CD4-positive, alpha-beta T cell treated with Interferon alpha-2 for 1 hour (primary cell): ENCODE measurements at places on chromosomes 6 and 20.

GRCh38 chr20:17768271-17768670 is 68.5 kb downstream of the BANF2 start:
- DNase-seq, result no peak

DNA sequence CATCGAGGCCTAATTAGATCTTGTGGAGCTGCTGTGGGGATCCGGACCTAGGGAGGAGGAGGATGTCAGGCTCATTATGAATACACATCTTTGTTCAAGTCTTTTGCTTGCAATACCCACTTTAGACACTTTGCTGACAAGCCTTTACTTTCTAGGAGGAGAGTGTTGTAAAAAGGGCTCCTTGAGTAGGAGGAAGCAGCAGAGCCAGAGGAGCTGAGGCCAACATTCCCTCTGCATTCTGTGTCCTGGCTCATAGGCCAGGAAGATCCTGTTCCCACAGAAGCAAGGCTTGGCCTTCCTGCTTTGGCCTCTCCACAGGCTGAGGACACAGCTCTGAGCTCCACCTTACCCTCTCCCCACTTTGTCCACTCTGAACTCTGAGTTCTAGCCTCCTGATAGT is 67.1 kb downstream of the TPD52L1 start:
- DNase-seq, result no peak

DNA sequence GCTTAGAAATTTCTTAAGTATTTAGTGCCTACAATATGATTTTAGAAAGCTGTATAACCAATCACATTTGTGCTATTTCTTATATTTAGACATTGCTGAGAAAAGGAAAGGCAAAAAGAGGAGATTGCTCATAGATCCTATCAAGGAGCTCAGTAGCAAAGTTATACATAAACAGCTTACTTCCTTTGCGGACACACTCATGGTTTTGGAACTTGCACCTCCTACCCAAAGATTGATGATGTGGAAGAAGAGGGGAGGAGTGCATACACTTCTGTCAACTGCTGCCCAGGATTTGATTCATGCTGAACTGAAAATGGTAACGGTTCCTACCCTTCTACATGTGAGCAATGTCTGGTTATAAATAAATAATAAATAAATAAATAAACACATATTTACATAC is 16.7 kb downstream of the RAD21L1 start:
- DNase-seq, result no peak

DNA sequence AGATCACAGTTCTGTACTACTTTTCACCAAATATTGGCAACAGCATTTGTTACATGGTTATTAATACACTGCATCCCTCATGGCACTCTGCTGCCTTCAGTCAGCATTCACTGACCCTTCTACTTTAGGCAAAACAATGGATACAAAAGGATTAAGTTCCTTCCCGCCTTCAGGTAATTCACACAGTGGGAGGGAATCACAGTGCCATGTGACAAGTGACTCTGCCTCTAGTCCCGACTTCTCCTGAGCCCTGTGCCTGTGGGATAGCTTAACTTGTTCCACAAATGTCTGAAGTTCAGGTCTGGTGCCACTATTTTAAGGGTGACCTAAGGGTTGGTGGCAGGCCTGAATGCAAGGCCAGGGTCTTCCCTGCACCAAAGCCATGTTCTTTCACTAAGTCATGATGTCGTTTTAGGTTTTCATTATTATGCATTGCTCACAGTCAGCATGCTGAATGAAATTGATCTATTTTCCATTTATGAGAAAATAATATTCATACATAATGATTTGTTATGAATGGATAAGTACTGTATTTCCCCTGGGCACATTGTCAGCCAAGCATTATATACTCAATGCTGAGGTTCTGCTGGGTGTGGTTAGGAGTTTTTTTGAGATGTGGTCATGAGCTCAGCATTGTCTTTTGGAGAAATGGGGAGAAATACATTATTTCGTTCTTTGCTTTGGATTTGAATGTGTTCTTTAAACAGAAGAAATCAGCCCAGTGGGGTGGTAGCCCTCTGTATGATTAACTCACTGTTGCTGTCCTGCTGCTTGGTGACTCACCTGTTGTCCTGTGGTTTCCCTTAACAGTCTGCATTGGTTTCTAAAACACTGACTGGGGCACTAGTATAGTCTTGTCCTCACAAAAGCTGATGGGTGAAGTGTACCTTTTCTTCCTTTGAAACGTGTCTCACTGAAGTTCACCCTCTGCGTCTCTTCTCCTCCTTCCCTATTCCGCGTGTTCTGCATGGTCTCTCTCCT is 66.4 kb downstream of the AFDN start:
- DNase-seq, result no peak

DNA sequence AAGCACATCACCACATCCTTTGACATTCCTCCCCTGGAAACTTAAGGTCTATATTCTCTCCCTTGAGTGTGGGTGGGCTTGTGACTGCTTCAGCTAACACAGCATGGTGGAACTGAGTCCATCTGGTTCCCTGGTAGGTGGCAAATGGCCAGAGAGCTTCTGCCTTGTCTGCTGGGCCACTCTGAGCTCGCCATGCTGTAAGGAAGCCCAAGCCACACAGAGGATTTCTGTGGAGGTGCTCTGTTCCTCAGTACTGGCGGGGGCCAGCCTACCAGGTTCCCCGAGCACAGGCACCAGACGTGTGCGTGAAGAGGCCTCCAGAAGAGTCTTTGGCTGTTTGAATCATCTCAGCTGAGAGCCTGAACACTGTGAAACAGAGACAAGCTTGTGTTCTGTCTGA is 41.6 kb upstream of the PMEPA1 start:
- no peak for DNase-seq

DNA sequence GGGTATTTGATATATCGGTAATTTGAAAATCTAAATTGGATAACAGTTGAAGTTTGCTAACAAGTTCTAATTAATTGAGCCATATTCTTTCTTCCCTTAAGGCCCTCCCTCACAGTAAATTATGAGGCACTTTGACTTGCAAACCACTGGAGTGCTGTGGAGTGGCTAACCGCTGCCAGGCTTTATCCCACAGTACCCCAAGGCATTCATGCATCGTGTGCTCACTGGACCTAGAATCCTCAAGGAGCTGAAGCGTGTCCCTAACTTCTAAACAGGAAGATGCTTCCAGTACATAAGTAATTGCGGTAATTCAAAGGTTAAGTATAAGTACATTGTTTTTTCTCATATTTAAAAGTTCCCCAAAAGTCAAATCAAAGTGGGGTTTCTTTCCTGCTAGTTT is 499.9 kb downstream of the TFAP2A start:
- no peak for DNase-seq

- no peak for DNase-seq
Measured at GRCh38 chr6:15602154-15602553, 60.7 kb downstream of the DTNBP1 start.

GRCh38 chr6:10837009-10837621 is 1.2 kb downstream of the MAK start:
- DNase-seq, result no peak

DNA sequence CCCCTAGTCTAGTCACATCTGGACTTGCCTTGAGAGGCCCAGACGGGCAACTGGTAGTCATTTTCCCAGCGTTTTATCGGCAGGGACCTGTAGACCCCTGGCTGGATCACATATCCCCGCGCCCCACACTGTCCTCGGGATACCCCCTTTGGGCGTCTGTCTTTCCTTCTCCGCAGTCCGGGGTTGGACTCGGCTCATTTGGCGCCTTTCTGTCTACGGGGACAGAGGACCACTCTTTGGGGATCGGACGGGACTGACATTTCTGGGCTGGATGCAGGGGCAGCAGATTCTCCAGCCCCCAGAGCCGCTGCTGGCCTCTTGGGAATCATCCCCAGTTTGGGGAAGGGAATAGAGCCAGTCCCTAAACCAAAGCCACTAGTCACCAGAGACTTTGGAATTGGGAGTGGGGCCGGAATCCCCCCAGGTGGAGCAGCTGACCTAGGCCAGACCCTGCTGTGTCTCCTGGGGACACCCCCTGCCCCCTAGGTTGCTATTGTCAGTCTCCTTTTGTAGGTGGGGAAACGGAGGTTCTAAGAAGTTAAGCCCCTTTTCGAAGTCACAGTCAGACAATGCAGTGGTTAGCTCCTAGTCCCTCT is 734 bp downstream of the FAM110A start:
- DNase-seq, result no peak

DNA sequence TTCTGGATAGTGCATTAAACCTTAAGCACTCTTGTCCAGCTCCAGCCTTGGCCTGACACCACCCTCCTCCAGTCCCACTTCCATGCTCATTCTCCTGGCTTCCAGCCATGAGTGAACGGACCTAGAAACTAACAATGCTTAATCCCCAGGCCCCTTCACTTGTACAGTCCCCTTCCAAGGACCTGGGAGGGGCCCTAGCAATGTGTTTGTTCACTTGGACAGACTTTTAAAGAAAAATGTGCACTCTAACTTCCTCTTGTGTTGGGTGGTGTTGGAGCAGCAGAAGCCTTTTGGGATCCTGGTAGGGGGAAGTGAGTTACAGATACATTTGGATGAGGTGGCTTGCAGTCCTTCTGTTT is 48.9 kb upstream of the CCN6 start:
- DNase-seq, result no peak

DNA sequence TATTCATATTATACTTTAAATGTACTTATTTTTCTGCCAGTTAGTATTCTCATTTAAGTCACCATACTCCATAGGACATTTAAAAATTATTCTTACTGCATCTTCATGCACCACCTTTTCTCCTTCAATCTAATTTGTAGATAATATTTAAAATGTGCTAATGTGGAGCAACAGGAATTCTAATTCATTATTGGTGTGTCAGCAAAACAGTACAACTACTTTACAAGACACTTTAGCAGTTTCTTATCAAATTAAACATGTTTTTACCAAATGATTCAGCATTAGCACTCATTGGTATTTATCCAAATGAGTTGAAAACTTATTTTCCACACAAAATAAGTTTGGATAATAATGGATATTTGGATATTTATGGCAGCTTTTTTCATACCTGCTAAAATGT is 1041.8 kb upstream of the ADGRB3 start:
- no peak for DNase-seq

- no peak for DNase-seq
Measured at GRCh38 chr20:51961964-51962761, 159.8 kb upstream of the SALL4 start.

DNA sequence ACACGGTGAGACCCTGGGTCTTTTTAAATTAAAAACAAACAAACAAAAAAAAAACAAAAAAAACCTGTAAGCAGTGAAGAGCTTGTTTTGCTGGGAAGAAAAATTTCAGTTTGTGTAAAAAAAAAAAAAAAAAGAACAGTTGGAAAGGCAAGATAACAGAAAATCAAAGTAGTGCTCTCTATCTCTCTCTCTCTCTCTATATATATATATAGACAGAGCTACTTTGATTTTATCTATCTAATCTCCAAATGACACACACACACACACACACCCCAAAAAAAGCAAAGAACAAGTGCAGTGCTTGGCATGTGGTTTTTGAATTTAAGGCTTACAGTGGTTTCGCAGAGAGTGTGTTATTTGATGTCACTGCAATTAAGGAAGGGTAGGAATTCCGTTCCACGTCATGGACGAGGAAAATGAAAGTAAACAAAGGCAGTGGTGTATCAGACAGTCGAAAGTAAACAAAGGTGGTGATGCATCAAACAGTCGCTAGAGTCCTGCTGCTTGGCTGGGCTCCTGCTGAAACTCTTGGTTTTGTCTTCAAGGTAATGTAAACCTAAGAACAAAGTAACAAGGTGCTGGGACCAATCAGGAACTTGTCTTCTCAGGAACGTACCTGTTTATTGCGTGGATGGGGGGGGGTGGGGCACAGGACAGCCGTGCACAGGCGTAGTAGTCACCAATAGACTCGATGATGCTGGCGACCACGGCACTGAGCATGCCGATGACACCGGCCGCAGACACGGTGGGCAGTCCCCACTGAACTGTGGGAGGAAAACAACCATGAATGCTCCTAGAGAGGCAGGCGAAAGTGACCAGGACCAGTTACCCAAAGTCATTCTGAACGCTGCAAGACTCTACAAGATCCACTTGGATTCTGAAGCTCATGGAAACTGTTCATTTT is 131.8 kb downstream of the SLC23A2 start:
- no peak for DNase-seq
